ENCODE measurements at places on chromosomes 2 and 18.

DNA sequence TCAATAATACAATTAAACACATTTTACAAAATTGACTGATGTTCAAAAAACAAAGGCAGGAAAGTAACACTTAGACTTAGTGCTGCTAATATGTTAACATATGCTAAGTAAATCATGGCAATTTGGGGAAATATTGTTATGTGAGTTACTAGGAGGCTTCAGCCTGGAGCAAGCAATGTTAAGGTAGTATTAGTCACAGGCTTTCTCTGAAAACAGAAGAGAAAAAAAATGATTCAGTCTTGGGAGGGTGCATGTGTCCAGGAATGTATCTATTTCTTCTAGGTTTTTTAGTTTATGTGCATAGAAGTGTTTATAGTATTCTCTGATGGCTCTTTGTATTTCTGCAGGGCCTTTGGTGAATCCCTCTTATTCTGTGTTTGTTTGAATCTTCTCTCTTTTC, 345.8 kb upstream of the TFPI start:
- DNase-seq, result no peak

DNA sequence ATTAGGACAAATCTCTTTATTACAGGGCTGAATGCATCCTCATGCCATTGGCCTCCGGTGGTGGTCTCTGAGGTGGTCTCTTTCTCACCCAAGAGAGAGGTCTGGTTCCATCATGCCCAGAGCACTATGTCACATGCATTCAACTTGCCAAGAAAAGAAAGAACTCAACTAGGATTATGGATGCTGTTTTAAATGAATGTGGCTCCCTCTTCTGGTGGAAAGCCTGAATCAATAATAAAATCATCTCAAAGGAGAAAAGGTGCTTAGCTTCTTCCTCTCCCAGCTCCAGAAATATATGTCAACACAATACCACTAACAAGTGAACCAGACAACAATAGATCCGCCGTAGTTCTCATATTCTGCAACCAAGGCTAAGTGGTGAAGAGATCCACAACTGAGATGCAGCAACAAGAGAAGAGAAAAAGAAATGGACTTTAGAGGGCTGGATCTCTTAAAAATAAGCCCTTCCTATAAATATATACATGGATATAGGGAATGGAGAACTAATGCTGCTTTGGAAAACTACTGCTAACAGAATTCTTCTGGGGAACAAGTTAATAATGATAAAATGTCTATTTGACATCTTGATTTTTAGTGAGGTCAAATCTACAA, 396.8 kb downstream of the NCKAP5 start:
- no peak for DNase-seq

DNA sequence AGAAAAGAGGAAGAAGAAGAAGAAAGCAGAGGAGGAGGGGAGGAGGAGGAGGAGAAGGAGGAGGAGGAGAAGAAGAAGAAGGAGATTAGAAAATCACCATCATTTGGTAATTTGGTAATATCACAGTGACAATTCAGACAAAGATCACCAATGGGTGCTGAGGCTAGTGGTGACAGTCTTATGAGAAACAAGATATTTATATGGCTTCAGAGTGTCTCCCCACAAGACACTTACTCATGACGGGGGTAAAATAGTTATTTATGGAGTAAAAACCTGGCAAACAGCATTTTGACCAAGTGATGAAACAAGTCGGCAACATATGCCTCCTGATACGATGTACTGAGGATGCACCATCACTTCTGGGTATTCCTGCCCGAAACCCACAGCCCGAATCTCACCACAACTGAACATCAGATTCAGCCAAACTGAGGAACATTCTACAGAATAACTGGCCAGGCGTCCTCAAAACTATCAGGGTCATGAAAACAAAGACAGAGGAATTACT, 4.9 kb downstream of the ASPRV1 start:
- DNase-seq, result no peak

DNA sequence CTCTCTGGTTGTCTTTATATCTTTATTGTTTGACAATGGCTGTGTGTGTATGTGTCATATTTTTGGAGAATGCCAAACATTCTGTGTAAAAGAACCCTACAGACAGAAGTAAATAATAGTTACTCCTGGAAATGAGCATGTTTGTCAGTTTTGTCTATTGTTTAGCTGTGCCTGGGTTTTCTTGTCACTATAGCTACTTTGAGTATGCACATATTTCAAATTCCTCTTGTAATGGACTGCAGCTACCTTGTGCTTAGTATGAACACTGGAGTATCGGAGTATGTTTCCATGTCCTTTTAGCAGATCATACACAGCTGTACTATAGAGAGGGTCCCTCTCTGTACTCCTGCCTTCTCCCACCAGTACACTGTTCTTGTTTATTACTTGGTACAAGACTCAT, 58.0 kb upstream of the DOCK10 start:
- DNase-seq, result no peak

DNA sequence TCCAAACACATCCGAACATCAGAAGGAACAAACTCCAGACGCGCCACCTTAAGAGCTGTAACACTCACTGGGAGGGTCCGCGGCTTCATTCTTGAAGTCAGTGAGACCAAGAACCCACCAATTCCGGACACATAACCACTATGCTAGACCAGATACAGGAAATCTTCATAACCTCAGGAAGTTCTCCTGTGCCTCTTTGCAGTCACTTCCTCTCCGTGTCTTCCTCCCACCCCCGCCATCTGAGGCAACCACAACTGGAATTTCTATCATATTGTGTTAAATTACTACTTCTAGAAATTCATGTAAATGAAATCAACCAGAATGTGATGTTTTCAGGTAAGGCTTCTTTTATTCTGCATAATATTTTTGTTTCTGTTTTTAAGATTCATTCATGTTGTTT, 631.0 kb upstream of the NXPH2 start:
- DNase-seq, result no peak

DNA sequence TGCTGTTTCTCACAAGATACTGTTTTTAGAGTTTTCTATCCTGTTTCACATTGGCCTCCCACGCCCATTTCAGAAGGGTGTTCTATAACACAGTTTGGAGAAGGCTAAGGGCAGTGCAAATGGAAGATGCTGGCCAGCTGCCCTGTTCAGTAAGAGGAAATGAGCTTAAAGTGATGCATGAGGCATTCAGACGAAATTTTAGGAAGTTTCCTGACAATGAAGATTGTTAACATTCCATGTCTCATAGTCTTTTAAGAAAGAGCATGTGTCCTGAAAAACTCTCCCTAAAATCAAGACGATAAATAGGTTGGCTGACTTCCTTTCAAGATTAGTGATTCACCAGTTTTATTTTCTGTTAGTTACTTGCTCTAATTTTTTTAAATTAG, 484.2 kb upstream of the NRP2 start:
- no peak for DNase-seq

GRCh38 chr2:171057575-171057974, 103.1 kb downstream of the TLK1 start:
- no peak for DNase-seq

GRCh38 chr2:219261024-219261855, 7.5 kb upstream of the TUBA4A start:
- DNase-seq, result no peak

- no peak for DNase-seq
Observed at GRCh38 chr2:61707984-61708852, 145.6 kb downstream of the FAM161A start.

DNA sequence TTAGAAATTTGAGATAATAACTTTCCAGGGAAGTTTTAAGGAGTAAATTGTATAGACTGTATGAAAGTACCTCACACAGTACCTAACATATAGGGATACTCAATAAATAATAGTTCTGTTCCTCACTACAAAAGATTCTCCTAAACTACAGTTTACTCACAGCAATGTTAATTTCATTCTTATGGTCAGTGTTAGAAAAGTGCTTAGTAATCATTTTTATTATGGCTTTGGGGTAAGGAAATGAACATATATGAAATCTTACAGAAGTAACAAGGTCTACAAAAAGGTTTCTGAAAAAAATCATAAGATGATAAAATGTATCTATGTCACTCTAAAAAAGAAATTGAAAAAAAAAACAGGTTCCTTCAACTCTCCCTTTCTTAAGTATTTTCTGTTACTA, 67.2 kb downstream of the IKZF2 start:
- DNase-seq, result no peak

GRCh38 chr2:233259730-233260129, 8.3 kb downstream of the ATG16L1 start:
- no peak for DNase-seq

DNA sequence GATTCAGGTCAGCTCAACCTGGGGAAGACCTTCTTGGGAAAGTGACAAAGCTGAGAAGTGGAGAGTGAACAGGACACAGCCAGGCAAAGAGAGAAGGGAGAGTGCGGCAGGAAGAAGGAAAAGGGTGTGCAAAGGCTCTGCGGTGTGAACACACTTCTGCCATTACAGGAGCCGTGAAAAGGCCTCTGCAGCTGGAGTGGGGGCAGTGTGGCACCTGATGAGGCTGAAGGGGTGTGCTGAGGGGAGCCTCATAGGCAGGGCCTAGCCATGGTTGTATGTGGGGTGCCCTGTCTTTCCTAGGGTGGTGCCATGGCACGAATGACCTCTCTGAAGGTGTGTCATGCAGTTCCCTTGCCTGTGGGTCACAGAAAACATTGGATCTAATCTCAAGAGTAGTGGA, 347.6 kb downstream of the CYRIA start:
- no peak for DNase-seq

GRCh38 chr18:38930881-38931753, 1365.5 kb upstream of the CELF4 start:
- DNase-seq, result no peak

DNA sequence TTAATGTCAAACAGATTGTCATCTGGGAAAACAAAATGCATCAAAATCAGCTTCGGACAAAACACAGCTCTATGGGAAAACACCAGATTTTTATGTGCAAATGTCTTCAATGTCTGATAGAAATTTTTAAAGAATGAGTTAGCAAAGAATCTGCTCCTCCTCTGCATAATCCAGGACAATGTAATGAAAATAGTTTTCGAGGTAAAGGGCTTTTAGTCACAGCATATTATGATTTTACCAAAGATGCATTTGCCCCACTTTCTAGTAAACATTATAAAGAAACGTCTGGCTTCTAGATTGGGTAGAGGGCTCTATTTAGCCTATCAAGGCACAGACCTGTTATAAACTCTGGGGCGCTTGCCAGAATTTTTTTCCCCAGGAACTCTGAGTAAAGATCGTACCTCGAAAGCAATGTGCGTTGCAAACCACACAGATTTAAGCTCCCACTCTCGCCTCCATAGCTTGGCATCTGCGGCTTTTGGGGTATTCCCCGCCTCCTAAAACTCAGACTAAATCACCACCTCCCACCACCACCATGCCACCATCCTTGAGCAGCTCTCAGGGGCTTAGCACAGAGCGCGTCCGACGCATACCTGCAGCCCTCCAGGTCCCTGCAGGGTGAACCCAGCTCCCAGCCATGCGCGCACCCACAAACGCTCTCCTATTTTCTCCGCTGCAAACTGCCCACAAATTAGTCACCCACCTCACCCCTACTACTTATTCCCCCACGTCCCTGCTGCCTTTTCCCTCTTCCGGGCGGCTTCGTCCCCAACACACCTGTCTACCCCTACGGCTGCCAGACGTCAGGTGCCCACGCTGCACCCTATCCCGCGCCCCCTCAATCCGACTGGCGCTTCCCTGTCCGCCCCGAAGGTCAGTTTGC, 829 bp downstream of the ACVR1C start:
- no peak for DNase-seq

DNA sequence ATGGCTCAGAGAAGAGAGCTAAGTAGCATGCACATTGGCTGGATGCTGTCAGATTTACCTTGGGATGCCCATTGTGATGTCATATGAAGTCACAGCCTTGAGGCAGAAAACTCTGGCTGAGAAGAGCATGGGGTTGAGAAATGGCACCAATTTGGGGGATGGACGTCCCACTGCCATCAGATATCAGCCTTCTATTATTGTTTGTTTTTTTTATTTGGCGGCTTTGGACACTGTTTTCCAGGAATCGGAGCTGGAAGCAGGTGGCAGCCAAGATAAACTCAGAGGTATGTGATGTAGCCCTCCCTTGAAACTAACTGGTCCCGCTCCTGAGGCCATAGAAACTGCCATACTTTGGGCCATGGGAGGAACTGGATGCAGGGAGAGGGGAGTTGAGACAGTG, 40.6 kb downstream of the GCKR start:
- no peak for DNase-seq

DNA sequence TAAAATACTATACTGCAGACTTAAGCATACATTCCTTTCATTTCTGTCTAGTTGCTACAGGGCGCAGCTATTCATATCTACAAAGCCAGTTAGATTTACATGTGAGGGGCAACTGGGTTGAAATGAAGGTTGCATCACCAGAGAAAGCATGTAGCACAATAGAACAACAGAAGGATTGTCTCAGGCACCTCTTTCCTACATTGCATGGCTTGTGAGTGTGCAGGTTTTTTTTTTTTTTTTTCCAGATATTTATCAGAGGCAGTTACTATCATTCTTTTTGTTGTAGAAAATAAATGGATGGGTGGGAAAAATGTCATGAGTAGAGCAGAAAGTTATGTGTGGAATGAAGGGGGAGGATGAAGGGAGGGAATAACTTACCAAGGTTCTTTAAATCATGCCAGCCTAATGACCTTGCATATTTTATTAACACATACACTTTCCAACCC, 86.8 kb downstream of the ERBB4 start:
- DNase-seq, result no peak

DNA sequence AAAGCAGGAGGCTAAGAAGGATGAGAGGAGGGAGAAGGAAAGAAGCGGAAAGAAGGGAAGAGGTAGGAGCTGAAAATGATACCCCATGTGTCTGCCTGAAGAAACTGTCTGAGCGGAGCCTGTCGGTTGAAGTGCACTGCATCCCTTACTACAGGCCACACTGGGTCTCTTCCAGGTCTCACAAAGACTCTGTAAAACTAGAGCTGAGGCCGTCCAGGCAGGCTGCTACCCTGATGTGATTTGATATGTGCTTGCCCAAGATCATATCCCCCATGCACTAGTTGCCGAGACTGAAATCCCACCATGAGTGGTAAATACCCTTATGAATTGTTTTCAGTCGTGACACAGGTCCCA, 134.4 kb downstream of the MAIP1 start:
- DNase-seq, result no peak

- DNase-seq, result no peak
Observed at GRCh38 chr2:62814123-62814522, 108.6 kb downstream of the EHBP1 start.

GRCh38 chr2:152743002-152743401, 24.6 kb downstream of the ARL6IP6 start:
- no peak for DNase-seq

- DNase-seq, result no peak
Observed at GRCh38 chr2:160268151-160268781, 68.2 kb upstream of the ITGB6 start.

Data from activated CD4-positive, CD25-positive, alpha-beta regulatory T cell treated with anti-CD3 and anti-CD28 coated beads, Interleukin-2, amount 50 U/mL, for 16 hours (primary cell).